ENCODE measurements at places on chromosomes 13 and 19.
A peak's percentile ranks its signal among the peaks of the same experiment; 100 is the strongest.

DNA sequence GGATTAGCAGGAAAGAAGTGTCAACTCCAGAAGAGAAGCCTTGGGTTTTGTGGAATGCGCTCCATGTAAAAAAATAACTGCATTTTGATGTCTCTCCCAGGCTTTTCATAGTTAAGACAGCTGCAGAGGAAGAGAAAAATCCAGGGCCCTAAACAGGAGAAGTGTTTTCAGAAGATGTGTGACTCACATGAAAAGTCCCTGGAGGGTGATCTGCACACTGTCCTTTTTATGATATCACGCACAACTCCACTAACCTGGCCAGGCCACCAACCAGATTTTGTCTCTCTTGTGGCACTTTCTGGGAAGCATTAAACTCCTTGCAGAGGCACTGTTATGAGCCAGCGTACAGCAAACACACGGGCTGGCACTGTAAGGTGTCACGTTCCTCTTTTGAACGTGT is 267.3 kb downstream of the FGF9 start:
- no peak for DNase-seq

GRCh38 chr13:106331116-106331515 is 204.3 kb downstream of the EFNB2 start:
- DNase-seq = peak; percentile 10

GRCh38 chr19:44925114-44925891 is 10.9 kb downstream of the APOC1 start:
- DNase-seq = peak; percentile 70

DNA sequence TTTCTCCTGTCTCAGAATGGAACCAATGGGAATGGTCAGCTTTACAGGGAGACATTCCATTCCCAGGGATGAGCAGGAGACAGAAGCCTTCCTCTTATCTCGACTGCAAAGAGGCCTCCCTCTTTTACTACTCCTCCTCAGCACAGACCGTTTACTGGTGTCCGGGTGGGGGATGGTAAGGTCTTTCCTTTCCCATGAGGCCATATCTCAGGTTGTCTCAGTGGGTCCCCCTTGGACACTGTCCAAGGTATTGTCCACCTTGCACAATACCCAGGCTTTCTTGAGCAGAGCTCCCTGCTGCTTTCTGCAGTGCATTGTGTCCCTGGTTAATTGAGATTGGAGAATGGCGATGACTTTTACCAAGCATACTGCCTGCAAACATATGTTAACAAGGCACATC is 7.5 kb upstream of the ZNF808 start:
- no peak for DNase-seq

- no peak for DNase-seq
Measured at GRCh38 chr13:65302691-65303090, 1927.4 kb downstream of the PCDH9 start.

- DNase-seq = no peak
Measured at GRCh38 chr13:27810009-27810408, 17.7 kb downstream of the GSX1 start.

GRCh38 chr19:13932911-13933393 is 5.3 kb downstream of the PODNL1 start:
- DNase-seq = no peak

DNA sequence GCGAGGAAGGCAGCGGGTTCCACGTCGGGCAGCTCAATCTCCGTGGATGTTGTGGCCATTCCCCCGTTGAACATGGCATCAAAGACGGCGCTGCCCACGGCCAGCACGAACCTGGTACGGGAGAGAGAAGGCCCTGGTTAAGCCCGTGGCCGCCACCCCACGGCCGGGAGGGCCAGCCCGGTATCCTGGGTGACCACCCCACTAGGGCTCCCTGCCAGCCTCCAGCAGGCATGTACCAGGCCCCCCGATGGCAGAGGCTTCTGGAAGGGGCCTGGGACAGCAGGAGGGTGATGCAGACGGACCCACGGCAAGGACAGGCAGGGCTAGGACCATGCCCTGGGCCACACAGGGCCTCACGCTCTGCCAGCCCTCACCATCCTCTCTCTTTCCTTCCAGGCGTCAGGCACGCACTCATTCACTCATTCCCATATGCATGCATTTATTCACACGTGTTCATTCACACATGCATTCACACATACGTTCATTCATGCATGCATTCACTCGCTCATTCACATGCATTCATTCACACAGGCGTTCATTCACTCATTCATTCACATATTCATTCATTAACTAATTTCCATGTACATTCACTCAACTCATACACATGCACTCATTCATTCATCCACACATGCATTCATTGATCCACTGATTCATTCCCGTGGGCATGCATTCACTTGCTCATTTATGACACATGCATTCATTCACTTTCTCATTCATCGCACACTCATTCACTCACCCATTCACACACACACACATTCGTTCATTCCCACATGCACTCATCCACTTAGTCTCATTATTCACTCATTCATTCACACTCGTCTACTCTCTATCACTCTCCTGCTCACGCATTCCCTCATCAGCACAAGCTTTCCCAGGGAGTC is 17.9 kb downstream of the BTBD2 start:
- no peak for DNase-seq

DNA sequence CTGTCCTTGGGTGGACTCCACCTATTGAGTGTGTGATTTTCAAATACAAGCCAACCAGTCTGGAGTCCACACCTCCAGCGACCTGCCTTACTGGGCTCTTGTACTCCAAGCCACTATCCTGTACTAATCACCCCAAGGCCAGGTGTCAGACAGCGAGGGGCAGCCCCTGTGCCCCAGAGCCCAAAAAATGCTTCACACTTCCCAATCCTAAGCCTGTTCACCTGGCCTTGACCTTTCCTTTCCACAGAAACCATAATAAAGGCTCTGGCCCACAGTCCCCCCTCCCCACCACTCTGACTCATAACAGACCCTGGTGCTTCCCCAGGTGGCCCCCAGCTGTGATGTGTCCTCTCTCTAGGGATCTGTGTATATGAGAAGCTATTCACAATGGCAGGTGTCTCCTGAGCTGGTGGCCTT is 3.9 kb downstream of the CD209 start:
- no peak for DNase-seq

DNA sequence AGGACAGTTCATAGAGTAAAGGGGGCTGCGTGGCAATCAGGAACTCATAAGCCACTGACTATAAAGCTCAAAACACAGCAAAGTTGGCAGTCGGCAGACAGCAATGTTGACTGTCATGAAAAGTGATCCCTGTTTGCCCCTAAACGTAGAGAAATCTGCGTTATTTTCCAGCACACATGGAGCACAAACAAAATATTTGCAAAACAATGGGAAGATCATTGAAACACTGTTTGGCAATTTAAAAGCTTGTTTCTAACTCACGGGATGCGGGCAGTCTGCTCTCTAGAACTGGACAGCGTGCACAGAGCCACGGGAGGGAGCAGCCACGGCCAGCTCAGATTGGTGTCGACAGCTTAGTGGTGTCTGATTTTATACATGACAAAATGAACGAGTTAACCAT is 6.4 kb upstream of the F7 start:
- DNase-seq = no peak

DNA sequence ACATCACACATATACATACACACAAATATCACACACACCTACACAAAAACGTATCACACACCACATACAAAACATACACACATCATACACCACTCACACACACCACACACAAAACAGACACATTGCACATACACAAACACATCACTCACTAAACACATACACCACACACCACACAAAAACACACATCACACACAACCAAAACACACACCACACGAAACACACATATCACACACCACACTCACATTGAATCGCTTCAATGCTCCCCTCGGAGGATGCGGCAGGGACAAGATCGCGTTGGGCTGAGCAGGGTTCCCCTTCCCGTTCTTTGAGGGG is 131.5 kb downstream of the CRYL1 start:
- no peak for DNase-seq

- no peak for DNase-seq
Measured at GRCh38 chr19:15035795-15036311, 13.4 kb upstream of the CASP14 start.

GRCh38 chr19:53958168-53958571 is 4.6 kb upstream of the CACNG8 start:
- peak; percentile 57 for DNase-seq

DNA sequence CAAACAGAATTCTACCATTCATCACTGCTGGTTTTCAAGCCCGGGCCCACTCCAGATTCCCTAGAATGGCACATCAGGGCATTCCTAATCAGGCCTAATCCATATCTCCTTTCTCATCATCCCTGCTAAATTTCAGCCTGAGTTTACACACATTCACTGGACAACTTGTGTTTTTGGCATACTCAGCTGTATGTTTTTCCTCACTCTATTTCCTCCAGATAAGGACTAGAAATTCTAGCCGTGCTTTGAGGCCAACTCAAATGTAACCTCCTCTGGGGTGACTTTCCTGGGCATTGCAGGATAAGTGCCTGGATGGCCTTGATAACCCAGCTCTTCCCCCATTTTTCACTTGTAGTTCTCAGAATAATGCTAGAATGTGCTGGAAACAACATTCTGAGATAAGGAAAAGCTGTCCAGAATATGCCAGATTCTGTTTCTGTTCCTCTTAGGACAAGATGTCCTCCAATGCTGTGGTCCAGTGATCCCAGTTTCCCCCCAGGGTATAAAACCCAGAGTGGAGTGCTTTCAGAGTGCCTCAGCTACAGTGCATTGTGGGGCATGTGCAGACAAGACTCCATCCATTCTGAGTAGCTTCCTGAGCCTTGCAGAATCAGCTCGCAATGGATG is 66.9 kb upstream of the CLDN10 start:
- DNase-seq = no peak

- DNase-seq = no peak
Measured at GRCh38 chr19:16383584-16384161, 59.0 kb downstream of the KLF2 start.

DNA sequence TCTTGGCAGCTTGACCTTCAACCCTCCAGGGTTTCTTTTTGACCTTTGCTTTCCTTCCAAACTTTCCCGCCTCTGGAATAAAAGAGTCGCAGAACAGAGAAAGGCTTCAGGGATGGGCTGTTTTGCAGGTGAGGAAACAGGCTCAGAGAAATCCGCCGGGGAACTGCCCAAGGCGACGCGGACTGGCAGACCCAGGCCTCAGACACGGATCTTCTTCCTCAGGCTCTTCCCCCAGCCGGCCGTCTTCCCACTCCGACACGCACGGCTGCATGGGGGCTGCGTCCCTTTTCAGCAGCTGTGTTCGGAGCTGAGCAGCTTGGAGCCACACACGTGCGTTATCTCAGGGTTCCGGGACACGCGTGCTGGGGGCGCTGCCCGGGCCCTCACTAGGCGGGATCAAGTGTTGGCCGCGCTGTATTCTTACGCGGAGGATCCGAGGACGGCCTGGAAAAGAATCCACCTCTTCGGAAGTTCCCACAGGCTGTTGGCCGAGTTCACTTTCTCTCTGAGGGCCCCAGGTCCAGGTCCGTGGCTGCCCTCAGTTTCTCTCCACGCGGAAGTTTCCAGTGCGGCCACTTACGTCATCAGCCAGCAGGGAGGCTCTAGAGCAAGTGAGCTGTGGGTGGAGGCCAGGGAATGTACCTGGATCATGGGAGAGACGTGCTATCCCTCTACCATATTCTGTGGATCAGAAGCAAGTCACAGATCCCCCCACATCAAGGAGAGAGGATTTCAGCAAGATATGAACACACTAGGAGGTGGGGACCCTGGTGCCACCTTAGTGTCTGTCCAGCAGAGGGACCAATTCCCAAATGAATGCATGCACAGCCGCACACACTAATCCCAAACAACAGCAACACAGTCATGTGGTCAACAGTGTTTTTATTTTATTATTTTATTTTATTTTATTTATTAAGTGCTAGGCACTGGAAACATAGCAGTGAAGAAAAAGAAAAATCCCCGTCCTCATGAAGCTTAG is 100.4 kb downstream of the ING1 start:
- DNase-seq = no peak

DNA sequence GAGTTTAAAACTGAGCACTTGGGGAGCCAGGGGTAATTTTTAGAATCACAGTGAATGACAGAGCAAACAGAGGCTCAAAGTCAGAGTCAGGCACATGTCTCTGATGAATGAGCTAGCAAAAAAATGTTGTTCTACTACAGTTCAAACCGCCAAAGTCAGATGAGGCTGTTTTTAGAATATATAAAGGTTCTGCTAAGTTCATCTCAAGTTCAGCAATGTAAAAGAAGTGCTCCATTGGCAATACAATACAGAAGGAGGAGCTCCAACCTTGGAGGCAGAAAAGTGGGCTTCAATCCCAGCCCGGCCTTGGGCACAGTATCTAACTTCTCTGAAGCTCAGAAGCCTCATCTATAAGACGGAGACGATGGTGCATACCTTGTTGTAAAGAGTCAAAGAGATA is 70.1 kb upstream of the IPO5 start:
- DNase-seq = no peak

DNA sequence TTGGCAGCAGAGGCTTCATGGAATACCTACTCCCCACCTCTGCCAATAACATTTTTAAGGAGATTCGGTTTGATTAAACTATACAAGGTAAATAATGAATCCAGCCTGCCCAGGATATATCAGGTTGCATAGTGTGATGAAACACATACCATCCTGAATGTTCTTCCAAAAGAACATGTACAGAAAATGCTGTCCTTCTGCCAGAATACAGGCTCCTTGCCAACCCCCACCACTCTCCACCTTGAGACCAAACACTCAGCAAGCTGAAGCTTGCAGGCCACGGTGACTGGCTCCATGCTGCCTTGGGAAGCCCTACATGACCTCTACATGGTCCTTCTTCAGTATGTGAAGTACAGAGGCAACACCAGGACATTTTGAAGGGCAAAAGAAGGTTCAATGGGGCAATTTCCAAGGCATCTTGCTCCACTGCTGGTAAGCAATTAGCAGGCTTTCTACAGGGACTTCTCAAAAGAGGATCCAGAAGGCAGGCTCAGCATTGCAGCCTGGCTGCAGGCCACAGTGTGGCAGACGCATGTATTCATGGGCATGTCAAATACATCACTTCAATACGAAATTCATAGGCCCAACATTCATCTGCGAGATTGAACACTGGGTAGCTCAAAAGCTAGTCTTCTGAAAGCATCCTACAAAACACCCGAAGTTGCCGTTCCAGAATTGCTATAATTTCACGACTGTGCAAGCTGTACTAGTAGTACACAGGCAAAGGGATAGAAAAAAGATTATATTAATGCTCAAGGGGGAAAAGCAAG is 62.4 kb upstream of the SERP2 start:
- DNase-seq = no peak

GRCh38 chr19:1428738-1429391 is 9.3 kb upstream of the RPS15 start:
- DNase-seq = no peak

GRCh38 chr13:95099541-95099940 is 201.7 kb downstream of the ABCC4 start:
- DNase-seq = no peak

- no peak for DNase-seq
Measured at GRCh38 chr13:59728896-59729545, 434.7 kb downstream of the DIAPH3 start.

All from caudate nucleus (tissue), 63 donors.